ENCODE measurements at places on chromosomes 2 and 18.

DNA sequence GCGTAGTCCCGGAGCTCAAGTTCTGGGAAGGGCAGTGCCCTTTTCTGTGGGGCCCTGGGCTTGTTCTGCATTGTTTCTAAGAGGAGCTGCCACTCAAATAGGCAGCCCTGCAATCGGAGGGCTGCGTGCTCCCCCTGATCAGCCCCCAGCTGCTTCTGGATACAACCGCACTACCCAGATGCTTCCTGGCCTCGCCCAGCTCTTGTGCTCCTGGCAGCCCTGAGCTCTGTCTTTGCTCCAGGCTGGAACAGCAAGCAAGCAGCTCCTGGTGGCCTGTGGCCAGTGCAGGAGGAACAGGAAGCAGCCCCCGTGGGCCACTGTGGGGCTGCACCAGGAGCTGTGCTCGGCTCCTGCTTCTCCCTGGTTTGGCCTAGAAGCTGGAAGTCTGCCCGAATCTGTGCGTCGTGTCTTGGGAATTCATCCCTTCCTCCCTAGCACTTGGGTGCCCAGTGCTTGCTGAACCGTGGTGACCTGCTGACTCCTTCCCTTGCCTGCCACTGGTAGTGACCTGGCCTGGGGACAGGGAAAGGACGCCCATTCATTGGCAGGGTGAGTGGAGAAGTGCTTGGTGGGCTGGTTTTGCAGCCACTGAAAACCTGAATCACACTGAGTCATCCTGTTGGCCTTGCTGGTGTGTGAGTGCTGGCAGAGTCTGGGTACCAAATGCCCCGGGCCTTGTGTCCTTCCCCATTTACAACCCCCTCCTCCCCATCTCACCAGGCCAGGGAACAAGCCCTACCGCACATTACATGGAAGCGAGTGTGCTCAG lies 27.3 kb upstream of the NTSR2 start:
- no peaks in the 10 kb centered on the region for H3K36me3 ChIP-seq
- H3K4me1 ChIP-seq, result peaks cover 4% of the 10 kb centered on the region
- DNase-seq, result no peak
- no peaks in the 10 kb centered on the region for H3K27me3 ChIP-seq
- H3K27ac ChIP-seq, result no peak overlapping the region
- H3K4me3 ChIP-seq, result no peak overlapping the region

GRCh38 chr2:54429054-54429453 lies 27.1 kb upstream of the SPTBN1 start:
- DNase-seq, result no peak
- H3K27me3 ChIP-seq, result no peaks in the 10 kb centered on the region
- no peaks in the 10 kb centered on the region for H3K36me3 ChIP-seq
- no peak overlapping the region for H3K4me3 ChIP-seq

- H3K27ac ChIP-seq, result no peak overlapping the region
- no peak overlapping the region for H3K4me3 ChIP-seq
- H3K27me3 ChIP-seq, result no peaks in the 10 kb centered on the region
- H3K36me3 ChIP-seq, result no peaks in the 10 kb centered on the region
- DNase-seq, result no peak
- no peaks in the 10 kb centered on the region for H3K4me1 ChIP-seq
Measured at GRCh38 chr18:598124-598589, 1.4 kb downstream of the CLUL1 start.

DNA sequence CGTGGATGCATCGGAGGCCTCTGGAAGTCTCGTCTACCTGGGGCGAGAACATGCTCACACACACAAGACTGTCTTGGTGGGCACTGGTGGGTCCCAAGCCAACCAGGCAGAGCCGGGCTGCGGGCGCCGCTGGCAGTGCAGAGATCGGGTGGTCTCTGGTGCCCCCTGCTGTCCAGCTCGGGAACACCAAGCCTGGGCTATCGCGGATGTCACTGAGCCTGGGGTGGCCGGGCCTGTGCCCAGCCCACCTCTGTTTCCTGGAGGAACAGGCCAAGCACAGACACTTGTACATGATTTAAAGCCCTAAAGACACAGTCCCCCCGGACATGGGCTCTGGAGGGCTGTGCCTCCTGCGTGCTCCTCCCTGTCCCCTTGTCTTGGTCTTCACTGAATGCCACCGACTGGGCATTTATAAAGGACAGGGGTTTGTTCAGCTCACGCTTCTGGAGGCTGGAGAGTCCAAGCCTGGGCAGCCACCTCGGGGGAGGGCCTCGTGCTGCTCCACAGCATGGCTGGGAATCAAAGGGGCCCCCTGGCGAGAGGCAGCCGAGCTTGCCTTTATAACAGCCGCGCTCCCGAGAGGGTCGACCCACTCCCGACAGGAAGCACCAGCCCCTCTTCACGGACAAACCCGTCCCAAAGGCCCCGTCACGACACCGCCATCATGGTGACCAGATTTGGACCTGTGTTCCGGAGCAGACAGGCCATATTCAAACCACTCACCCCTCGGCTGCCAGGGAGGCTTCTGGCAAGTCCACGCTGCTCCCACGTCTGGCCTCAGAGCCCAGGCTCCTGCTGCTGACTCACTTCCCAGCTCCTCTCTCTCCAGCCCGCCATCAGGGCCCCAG lies 3.6 kb upstream of the OTOS start:
- peaks cover 3% of the 10 kb centered on the region for H3K27me3 ChIP-seq
- H3K4me3 ChIP-seq, result no peak overlapping the region
- no peaks in the 10 kb centered on the region for H3K36me3 ChIP-seq
- no peaks in the 10 kb centered on the region for H3K4me1 ChIP-seq
- H3K27ac ChIP-seq, result no peak overlapping the region

DNA sequence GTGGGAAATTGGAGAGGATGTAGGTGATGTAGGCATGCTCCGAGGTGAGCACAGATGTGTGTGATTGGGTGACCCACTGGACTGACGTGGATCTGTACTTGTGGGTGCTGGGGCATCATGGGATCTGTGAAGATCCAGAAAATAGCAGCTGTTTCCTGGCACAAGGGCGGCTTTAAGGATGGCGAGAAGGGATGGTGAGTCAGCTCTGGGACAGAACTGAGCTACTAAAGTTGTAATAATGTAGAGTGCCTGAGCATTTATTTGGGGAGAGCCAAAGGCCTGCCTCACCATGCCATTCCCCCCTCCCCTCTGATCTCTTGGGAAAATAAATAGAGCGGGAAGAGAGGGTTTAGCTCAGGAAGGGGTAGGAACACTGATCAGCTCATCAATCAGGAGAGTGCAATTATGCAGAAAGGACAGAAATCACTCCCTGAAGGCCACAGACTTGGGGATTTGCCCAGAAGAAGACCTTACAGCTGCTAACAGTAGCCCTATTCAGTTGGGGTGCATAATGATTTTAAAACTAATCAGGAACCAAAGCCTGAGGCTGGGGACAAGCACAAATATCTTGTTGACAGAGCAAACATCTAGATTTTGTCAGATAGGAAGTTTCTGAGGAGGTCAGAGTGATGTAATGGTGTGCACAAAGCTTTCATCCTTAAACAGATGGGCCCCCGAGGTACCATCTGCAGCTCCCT lies 30.3 kb downstream of the TANC1 start:
- H3K27ac ChIP-seq, result no peak overlapping the region
- peaks cover 25% of the 10 kb centered on the region for H3K4me1 ChIP-seq
- H3K36me3 ChIP-seq, result no peaks in the 10 kb centered on the region
- H3K27me3 ChIP-seq, result no peaks in the 10 kb centered on the region

DNA sequence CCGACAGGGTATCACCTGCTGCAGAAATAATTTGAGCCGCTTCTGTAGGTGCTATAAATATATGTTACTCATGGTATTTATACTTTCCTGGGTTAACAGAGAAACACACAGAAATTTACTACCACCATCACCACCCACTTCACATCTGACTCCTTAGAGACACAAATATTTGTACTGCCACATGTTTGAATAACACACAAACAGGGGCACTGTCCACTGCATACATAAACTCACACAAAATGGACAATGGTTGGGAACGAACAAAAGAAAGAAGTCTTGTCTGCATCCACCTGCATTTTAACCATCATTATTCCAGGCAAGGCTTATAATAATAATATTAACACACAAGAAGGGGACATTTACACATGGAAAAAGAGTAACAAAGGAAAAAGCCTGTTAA lies 24.0 kb downstream of the IMMT start:
- H3K36me3 ChIP-seq, result peaks cover 11% of the 10 kb centered on the region
- H3K4me1 ChIP-seq, result no peaks in the 10 kb centered on the region
- no peak overlapping the region for H3K4me3 ChIP-seq

DNA sequence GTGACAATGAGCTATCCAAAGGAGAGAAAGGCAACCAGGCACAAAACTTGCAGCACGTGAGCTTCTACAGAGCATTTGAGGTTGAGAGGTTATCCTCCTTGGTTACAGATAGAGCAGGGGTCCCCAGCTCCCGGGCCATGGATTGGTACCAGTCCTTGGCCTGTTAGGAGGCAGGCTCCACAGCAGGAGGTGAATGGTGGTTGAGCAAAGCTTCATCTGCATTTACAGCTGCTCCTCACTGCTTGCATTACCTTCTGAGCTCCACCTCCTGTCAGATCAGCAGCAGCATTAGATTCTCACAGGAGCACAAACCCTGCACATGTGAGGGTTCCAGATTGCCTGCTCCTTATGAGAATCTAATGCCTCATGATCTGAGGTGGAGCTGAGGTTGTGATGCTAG lies 57.8 kb upstream of the ST8SIA3 start:
- H3K27ac ChIP-seq, result no peak overlapping the region
- H3K27me3 ChIP-seq, result no peaks in the 10 kb centered on the region
- H3K4me3 ChIP-seq, result no peak overlapping the region
- no peaks in the 10 kb centered on the region for H3K36me3 ChIP-seq
- H3K4me1 ChIP-seq, result no peaks in the 10 kb centered on the region

DNA sequence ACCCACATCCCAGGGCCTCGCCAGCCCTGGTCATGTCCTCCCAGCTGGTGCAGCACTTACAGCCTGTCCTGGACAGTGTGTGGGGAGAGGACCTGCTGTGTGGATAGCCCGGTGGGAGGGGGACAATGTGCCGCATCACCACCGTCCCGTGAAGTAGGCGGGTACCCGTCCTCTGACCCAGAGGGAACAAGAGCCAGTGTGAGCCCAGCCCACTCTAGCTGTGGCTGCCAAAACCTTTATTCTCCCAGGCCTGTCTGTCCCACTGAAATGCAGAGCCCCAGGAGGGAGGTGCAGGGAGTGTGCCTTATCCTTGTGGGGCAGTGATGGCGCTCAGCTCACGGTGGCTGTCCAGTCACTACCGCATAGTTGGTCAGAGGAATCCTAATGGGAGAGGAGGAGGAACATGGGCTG lies 1.7 kb downstream of the TRAF3IP1 start:
- H3K4me1 ChIP-seq, result peaks cover 10% of the 10 kb centered on the region
- no peaks in the 10 kb centered on the region for H3K27me3 ChIP-seq
- H3K4me3 ChIP-seq, result no peak overlapping the region
- no peaks in the 10 kb centered on the region for H3K36me3 ChIP-seq
- H3K27ac ChIP-seq, result no peak overlapping the region
- DNase-seq, result no peak

GRCh38 chr2:57906152-57906732 lies 140.4 kb upstream of the VRK2 start:
- no peaks in the 10 kb centered on the region for H3K36me3 ChIP-seq
- H3K27me3 ChIP-seq, result no peaks in the 10 kb centered on the region
- H3K4me1 ChIP-seq, result no peaks in the 10 kb centered on the region

GRCh38 chr2:31863867-31864266 lies 146.9 kb downstream of the MEMO1 start:
- no peaks in the 10 kb centered on the region for H3K27me3 ChIP-seq
- no peaks in the 10 kb centered on the region for H3K4me1 ChIP-seq
- no peak overlapping the region for H3K27ac ChIP-seq
- no peaks in the 10 kb centered on the region for H3K36me3 ChIP-seq
- H3K4me3 ChIP-seq, result no peak overlapping the region
- DNase-seq, result no peak

DNA sequence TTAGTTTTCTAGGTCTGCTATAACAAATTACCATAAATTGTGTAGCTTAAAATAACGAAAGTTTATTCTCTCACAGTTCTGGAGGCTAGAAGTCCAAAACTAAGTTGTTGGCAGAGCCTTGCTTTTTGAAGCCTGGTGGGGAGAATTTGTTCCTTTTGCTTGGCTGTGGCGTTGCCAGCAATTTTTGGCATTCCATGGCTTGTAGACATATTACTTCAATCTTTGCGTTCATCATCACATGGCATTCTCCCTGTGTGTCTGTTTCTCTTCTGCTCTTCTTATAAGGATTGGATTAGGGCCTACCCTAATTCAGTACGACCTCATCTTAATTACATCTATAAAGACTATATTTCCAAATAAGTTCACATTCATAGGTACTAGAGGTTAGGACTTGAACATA lies 217.7 kb downstream of the MBD5 start:
- no peaks in the 10 kb centered on the region for H3K4me1 ChIP-seq
- peaks cover 11% of the 10 kb centered on the region for H3K36me3 ChIP-seq
- H3K27me3 ChIP-seq, result no peaks in the 10 kb centered on the region
- DNase-seq, result no peak

- no peak overlapping the region for H3K4me3 ChIP-seq
- no peak overlapping the region for H3K27ac ChIP-seq
Measured at GRCh38 chr2:175445281-175445680, 263.8 kb upstream of the ATP5MC3 start.

GRCh38 chr2:236946871-236947270 lies 138.8 kb upstream of the COPS8 start:
- H3K36me3 ChIP-seq, result no peaks in the 10 kb centered on the region
- H3K27me3 ChIP-seq, result no peaks in the 10 kb centered on the region
- peaks cover 2% of the 10 kb centered on the region for H3K4me1 ChIP-seq
- no peak for DNase-seq
- H3K4me3 ChIP-seq, result no peak overlapping the region
- H3K27ac ChIP-seq, result no peak overlapping the region

GRCh38 chr2:49621016-49621415 lies 466.7 kb upstream of the FSHR start:
- no peak overlapping the region for H3K27ac ChIP-seq
- peaks cover 2% of the 10 kb centered on the region for H3K27me3 ChIP-seq
- no peaks in the 10 kb centered on the region for H3K36me3 ChIP-seq
- no peak overlapping the region for H3K4me3 ChIP-seq

GRCh38 chr2:137952586-137953129 lies 11.6 kb upstream of the HNMT start:
- DNase-seq, result peak; percentile 17
- no peak overlapping the region for H3K27ac ChIP-seq
- no peaks in the 10 kb centered on the region for H3K36me3 ChIP-seq

DNA sequence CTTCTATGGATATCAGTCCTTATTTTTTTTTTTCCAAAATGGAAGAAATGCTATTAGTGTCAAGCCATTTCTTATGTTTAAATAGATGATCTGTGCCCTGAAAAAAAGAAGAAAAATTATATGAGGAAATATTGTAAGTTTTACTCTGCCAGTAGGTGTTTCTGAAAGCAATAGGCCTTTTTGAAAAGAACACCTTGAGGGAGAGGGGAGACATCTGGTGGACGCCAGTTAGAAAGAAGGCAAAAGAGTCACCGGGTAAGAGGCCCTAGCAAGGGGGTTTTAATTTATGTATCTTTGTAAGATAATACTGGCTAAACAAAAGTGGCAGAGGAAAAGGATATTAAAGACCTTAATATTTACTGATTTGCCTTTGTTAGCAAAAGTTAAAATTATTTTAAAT lies 56.1 kb downstream of the DYNAP start:
- H3K36me3 ChIP-seq, result no peaks in the 10 kb centered on the region
- no peaks in the 10 kb centered on the region for H3K4me1 ChIP-seq
- no peaks in the 10 kb centered on the region for H3K27me3 ChIP-seq
- peak; percentile 73 for DNase-seq

DNA sequence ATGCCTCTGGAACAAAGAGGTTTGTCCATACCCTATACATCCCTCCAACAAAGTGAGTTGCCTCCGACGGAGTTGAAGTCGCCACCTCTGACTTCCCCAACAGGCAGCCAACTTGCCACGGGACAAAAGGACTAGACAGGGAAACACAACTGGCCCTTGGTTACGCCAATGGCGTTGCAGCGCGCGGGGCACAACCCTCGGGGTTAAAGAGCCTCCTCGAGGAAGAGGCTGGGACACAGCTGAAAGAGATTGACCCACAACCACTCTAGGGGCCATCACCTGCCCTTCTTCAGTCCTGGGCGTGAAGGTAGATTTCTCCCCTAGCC lies 545 bp downstream of the GTF3C2 start:
- no peak for DNase-seq
- no peaks in the 10 kb centered on the region for H3K27me3 ChIP-seq
- H3K27ac ChIP-seq, result peak overlapping the region; percentile 98
- peaks cover 5% of the 10 kb centered on the region for H3K4me1 ChIP-seq
- H3K36me3 ChIP-seq, result no peaks in the 10 kb centered on the region
- H3K4me3 ChIP-seq, result peak overlapping the region; percentile 93

Measured in small intestine (tissue), 16 donors.